Activated gamma-delta T cell (primary cell): ENCODE measurements at places on chromosomes 1 and 21.

DNA sequence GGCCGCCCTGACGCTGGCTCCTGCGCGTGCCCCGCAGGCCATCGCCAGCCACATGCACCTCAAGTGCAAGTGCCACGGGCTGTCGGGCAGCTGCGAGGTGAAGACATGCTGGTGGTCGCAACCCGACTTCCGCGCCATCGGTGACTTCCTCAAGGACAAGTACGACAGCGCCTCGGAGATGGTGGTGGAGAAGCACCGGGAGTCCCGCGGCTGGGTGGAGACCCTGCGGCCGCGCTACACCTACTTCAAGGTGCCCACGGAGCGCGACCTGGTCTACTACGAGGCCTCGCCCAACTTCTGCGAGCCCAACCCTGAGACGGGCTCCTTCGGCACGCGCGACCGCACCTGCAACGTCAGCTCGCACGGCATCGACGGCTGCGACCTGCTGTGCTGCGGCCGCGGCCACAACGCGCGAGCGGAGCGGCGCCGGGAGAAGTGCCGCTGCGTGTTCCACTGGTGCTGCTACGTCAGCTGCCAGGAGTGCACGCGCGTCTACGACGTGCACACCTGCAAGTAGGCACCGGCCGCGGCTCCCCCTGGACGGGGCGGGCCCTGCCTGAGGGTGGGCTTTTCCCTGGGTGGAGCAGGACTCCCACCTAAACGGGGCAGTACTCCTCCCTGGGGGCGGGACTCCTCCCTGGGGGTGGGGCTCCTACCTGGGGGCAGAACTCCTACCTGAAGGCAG is 23.4 kb upstream of the ARF1 start:
- peak; percentile 58 for DNase-seq

DNA sequence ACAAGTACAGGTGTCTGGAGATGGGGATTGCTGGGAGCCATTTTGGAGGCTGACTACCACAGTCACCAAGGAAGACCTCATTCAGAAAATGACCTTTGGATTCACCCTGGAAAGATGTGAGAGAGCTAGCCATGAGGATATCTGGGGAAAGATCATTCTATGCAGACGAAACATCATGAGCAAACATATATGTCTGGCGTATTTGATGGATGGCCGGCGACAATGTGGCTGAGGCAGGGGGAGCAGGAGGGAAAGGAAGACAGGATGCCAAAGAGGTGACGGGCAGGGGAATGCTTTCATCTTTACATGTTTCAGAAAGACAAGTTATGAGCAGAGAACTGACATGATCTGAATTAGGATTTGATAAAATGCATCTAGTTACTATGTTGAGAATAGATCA is 61.5 kb upstream of the SOX13 start:
- DNase-seq, result no peak

DNA sequence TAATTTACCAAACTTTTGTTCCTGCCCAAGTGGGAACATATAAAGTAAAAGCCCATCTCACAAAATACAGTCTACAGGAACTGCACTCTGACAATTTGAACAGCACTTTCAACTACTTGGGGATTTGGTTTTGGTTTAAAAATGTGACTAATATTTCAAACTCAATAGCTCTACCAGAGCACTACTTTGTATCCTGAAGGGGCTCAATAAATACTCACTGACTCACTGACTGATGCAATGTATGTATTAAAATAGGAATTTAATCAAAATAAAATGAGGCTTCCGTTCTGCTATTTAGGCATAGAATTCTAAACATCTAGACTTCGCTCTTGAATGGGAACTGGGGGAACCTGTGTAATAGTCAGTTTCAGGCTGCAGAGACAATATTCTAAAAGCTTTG is 21.9 kb downstream of the EFCAB14 start:
- DNase-seq, result no peak

- peak; percentile 88 for DNase-seq
These were observed at the start of gene RAP1A for GRCh38 chr1:111619635-111620440. RAP1A (plus strand) TSS chr1:111619789; CDS start chr1:111691361, 71,572 bp downstream.

GRCh38 chr1:84271441-84272151 is 29.9 kb upstream of the SAMD13 start:
- DNase-seq, result no peak

DNA sequence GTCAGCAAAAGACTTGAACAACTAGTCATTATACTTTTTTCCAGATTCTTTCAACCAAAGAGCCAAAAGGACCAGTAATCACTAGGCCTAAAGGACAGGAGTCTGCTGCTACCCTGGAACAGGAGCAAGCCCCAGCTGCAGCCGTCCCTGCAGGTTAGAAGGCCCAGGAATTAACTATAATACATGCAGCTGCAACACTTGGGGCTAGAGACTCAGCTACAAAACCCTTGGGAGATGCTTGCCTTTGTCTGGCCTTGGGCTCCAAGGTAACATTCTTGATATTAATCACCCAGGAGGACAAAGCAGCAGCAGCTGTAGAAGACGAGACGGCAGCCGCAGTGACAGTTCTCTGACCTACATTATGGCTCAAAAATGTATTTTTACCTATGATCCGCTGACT is 841.2 kb upstream of the ADGRL4 start:
- DNase-seq, result no peak

DNA sequence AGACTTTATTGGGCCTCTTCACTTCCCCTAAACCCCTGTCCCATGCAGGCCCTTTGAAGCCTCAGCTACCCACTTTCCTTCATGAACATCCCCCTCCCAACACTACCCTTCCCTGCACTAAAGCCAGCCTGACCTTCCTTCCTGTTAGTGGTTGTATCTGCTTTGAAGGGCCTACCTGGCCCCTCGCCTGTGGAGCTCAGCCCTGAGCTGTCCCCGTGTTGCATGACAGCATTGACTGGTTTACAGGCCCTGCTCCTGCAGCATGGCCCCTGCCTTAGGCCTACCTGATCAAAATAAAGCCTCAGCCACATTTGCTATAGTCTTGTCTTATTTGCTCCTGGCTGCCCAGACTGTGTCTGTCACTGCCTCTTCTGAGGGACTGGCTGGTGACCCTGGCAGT is 5.5 kb downstream of the GSTM4 start:
- DNase-seq, result no peak

DNA sequence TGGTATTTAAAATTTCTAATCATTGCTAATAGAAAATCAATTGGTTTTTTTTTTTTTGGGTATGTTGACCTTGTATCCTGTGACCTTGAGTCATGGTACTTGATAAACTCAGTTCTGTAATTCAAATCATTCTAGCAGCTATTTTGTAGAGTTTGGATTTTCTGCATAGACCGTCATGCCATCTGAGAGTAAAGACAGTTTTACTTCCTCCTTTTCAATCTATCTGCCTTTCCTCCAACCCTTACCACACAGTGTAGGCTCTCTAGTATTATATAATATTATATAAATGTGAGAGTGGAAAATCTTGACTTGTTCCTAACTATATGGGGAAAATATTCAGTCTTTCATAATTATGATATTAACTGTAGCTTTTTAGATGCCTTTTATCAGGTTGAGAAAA is 7.0 kb downstream of the TDRD5 start:
- DNase-seq, result no peak

GRCh38 chr21:29091033-29091432 is 17.6 kb upstream of the CCT8 start:
- no peak for DNase-seq

DNA sequence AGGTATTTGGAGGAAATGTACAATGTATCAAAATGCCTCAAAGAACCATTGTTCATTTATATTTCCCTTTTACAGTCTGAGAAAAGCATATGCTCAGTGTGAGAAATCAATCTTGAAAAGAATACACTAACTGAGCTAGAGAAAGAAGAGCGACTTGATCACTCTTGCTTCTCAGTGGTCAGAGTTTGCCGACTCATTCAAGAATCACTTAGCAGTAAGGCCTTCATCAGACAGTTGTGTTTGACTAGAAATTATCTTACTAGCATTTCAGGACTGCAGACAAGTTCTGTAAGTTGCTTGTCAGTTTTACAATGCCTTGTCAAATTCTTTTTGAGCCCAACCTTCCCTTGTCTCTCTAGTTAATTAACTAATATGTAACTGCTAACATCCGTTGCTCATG is 12.9 kb downstream of the RGS18 start:
- no peak for DNase-seq

GRCh38 chr1:41758904-41759548 is 159.7 kb downstream of the HIVEP3 start:
- DNase-seq, result no peak

DNA sequence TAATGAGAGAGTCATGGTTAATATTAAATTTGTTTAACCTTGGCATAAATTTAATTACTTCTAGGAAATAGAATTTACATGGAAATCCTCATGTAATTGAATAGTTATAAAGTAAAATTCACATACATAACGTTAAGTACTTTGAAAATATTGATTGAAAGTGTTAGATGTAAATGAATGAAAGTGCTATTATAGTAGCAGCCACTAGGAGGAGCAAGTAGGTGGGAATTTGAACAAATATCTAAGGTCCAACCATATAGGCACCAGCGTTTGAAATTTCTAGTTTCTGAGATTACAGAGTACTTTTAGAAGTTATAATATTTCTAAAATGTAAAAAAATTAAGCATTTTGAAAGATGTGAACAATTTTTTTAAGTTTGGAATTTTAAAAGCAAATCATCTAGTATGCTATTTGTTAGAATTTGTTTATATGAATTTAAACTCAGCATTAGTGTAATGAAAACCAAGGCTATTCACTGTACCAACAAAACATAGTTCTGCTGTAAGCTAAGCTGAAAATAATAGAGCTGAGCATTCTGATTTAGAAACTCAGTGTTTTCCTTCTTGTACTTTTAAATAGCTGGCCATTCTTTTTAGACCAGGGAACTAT is 3.3 kb downstream of the B3GALT2 start:
- no peak for DNase-seq

DNA sequence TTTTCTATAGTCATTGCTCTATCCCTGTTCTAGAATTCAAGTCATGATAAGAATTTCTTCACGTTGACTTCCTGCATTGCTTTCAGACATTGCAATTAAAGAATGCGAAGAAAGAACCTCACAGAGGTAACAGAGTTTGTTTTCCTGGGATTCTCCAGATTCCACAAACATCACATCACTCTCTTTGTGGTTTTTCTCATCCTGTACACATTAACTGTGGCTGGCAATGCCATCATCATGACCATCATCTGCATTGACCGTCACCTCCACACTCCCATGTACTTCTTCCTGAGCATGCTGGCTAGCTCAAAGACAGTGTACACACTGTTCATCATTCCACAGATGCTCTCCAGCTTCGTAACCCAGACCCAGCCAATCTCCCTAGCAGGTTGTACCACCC is 10.6 kb downstream of the APCS start:
- DNase-seq, result no peak
